ENCODE measurements at places on chromosomes 5 and 9. TPM values are rescaled to one million over a fixed set of nuclear protein-coding genes. Genes with fewer than 3 reads are reported as not detected.

The ZNF354B gene
- 5.1 TPM for polyA plus RNA-seq

DNA sequence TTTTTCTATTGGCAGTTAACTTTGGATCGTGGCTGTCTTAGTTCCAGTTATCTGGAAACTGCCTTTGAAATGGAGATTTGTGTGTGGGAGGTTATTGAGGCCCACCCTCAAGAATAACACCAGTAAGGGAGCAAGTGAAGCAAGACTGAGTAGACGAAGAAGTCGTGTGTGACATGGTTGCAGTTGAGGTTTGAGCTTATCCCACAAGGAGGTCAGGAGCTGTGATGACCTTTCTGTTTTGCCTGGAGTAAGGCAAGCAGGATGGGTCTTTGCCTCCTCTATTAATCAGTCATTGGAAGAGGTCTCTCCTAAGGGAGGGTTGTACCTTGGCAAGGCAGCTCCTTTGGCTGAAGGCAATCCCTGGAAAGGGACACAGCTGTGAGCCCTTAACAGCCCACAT is 49.6 kb upstream of the CTXN3 start:
- no peak for DNase-seq

- no peak for DNase-seq
Measured at GRCh38 chr5:101531026-101531425, 627.9 kb upstream of the ST8SIA4 start.

The SLC34A3 gene
- not detected for polyA plus RNA-seq

The RORB gene
- 0.26 TPM for polyA plus RNA-seq

DNA sequence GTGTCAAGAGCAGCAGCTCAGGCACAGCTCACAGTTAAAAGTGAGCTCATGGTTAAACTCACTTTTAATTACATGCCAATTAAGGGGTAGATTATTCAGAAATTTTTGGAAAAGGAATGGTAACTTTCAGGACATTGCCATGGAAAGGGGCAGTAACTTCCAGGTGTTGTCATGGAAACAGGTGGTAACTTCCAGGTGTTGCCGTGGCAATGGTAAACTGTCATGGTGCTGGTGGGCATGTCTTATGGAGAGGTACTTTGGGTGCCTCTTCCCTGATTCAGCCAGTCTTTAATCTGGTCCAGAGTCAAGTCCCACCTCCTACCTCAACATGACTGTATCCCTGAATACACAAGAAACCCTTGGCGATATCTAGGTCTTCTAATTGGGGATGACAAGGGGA is 223.2 kb upstream of the TAS2R1 start:
- no peak for DNase-seq

DNA sequence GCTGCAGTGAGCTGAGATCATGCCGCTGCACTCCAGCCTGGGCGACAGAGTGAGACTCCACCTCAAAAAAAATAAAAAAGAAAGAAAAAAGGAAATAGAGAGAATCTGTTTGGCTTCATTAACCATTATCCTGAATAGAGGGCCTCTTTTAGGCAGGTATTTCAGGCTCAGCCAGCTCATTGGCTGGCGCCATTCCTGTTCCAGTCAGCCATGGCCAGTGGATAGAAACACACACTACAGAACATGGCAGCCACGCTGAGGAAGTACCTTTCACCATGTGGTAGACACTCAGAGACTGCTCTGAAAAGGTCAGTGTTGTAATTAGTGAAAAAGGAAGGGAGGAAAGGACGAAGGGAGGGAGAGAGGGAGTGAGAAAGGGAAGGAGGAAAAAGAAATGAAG is 340.0 kb upstream of the ACTBL2 start:
- no peak for DNase-seq

DNA sequence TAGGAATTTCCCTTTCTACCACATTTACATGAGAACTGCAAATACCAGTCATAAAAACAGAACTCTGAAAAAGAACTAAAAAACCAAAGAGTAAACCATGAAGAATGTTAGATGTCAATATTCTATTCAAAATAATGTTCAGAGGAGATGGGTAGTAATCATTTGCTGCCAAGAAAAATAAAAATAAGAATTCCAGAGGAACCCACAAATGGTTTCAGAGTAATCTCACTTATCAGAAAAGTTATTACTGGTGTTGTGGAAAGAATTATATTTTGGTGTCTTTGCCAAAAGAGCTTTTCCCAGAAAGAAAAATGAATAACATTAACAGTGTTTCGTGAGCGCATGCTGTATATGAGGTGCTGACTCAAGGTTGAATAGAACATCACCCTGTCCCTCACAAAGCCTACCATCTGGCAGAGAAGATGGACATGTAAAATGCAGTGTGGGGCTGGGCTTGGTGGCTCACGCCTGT is 35.6 kb downstream of the GPR21 start:
- no peak for DNase-seq

The GIN1 gene
- 6.9 TPM for polyA plus RNA-seq

- no peak for DNase-seq
Measured at GRCh38 chr5:19018822-19019221, 969.2 kb downstream of the CDH18 start.

The PCDHGA8 gene
- not detected for polyA plus RNA-seq

The OR1Q1 gene
- not detected for polyA plus RNA-seq

The PDE6A gene
- not detected for polyA plus RNA-seq

DNA sequence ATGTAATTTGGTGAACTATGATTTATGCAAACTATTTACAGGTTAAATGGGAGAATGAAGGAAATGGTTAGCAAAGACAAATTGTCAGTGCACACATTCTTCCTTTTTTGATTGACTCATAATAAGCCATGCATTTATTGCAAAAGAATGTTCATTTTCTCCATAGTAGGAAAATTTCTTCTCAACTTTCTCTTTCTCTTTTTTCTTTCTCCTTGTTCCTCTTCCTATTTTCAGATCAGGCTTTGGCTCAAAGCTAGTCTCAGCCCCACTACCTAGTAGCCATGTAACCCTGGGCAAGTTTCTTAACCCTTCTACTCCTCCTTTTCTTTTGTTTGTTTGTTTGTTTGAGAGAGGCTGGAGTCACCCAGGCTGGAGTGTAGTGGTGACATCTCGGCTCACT is 156.6 kb downstream of the PIK3R1 start:
- no peak for DNase-seq

- DNase-seq: no peak
Measured at GRCh38 chr5:38695021-38695958, 138.8 kb upstream of the LIFR start.

GRCh38 chr5:14171621-14172020 is 28.5 kb downstream of the TRIO start:
- DNase-seq: no peak

- DNase-seq: no peak
Measured at GRCh38 chr9:18032636-18033035, 441.3 kb upstream of the ADAMTSL1 start.

DNA sequence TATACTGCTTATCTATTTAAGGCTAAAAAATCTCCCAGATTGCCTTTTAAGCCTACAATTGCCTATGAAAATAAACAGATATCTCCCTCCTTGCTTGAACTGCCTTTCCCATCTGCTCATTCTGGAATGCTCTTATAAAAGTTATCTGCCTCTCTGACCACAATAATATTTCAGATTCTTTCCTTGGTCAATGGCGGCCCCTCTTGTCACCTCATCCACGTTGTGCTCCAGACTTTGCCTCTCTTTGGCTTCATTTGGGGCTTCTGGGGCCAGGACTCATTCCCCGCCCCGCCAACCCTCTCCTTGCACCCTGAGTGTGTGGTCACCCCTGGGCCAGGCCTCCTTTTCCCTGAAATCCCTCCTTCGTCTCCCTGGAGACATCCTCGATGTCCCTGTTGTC is 110.0 kb upstream of the RPS23 start:
- no peak for DNase-seq

- DNase-seq: no peak
Measured at GRCh38 chr5:128015978-128016377, 67.6 kb upstream of the SLC12A2 start.

DNA sequence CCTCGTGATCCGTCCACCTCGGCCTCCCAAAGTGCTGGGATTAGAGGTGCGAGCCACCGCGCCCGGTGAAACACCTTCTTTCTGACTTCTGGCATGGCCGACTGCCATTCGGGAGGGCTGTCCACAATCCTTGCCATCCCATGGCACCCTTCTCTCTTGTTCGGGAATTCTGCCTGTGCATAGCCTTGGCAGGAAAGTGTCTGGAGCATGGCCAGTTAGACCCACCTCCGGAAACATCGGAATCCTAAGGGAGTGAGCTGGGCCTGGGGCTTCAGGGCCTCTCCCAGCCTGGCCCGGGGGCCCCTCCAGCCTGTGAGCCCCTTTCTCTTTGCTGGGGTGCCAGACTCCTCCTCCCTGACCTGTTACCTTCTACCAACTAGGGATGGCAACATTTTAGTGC is 1.6 kb upstream of the ARRDC1 start:
- DNase-seq: no peak

- no peak for DNase-seq
Measured at GRCh38 chr5:154002093-154002492, 36.6 kb downstream of the FAM114A2 start.

- DNase-seq: no peak
Measured at GRCh38 chr5:68230285-68230684, 14.7 kb downstream of the PIK3R1 start.

- DNase-seq: no peak
Measured at GRCh38 chr5:79416499-79416898, 97.4 kb downstream of the HOMER1 start.

- DNase-seq: no peak
Measured at GRCh38 chr9:138020795-138021182, 143.2 kb downstream of the CACNA1B start.

DNA sequence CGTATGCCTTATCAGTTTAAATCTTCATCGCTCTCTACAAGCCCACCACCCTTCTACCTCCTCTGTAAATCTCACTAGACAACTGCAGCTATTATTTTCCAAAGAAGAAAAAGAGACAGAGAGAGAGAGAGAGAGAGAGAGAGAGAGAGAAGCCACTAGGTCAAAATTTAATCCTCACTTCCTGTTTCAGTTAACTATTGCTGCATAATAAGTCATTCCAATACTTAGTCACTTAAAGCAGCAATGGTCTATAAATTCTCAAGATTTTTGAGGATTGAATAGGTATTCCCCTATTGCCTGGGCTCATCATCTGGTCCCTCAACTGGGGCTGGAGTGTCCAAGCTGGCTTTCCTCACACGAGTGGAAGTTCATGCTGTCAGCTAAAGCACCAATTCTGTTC is 68.8 kb downstream of the ITGA1 start:
- no peak for DNase-seq

The PCDHB9 gene
- polyA plus RNA-seq: not detected

The PCDHB10 gene
- not detected for polyA plus RNA-seq

The DMXL1 gene
- 14.7 TPM for polyA plus RNA-seq

DNA sequence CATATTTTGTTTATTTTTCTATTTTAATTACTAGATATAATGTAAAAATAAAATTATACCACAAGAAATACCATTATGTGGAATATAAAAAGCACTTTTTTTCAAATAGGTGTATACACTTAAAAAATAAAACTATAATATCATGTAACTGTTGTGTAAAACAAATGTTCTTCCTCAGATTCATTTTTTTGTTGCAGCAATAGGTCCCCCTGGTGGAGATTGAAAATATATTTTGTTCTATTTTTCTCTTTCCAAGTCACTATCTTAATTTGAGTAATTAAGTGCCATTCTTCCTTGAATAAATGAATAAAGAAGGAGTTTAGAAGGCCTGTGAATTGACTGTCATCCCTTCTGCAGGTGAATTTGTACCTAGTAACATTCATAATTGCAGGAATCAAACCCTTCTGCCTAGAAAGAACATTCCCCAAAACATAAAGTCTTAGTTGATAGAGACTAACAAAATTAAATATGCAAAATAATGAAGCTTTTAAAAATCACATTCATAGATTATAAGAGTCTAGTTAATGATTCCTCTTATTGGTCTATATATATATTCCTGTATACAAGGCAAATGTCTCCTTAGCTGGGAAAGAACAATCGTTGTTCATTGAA is 23.4 kb downstream of the CETN3 start:
- no peak for DNase-seq

DNA sequence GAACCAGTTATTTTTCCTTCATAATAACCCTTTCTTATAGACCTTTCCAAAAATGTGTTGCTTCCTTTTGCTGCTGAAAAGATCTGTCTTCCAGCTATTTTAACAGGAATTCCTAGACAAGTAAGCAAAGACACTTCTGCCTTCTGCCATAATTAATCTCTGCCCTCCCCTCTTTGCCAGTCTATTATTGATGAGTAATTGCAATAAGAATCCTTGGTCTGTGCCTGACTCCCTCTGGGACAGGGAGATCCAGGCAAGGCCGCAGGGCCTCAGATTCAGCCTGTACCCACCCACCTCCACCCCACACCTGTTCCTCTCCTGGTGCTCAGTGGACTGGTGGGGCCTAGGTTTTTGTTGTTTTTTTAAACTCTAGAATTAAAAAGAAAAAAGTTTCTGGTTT is 8.3 kb downstream of the FOXD1 start:
- no peak for DNase-seq

The PGM5 gene
- polyA plus RNA-seq: not detected

- no peak for DNase-seq
Measured at GRCh38 chr5:58107704-58108103, 352.2 kb downstream of the PLK2 start.

GRCh38 chr5:127029581-127030258 is 638 bp downstream of the MARCHF3 start:
- peak; percentile 37 for DNase-seq

- DNase-seq: no peak
Measured at GRCh38 chr5:152542741-152543140, 137.7 kb upstream of the NMUR2 start.

GRCh38 chr9:133050142-133050541 is 11.6 kb upstream of the CEL start:
- no peak for DNase-seq

DNA sequence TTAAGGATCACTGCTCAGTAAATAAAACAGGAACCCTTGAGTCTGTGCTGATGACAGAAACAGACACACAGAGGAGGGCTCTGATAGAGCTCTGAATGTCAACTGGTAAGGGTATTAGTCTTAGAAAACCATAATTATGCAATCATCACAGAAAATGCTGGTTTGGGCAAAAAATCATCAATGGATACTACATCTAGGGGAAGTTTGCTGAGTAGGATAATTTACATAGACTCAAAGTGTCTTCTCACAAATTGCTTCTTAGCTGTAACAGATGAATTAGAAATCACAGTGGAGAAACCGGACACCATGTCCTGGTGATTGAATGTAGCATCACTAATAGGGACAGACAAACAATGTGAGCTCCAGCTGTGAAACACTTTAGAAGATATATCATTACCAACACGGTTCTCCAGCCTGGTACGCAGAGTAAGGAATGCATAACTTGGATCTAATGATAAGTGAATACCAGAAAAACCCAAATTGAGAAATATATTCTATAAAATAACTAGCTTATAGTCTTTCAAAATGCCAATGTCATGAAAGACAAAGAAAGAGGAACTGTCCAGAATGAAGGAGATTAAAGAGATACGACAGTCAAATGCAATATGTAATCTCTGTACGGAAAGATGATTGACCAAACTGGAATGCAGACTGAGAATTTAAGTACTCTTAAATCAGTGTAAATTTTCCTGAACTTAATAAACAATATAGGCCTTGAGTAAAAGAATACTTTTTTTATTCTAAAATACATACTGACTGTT is 17.3 kb downstream of the CHD1 start:
- DNase-seq: no peak

GRCh38 chr5:96321345-96321744 is 111.7 kb downstream of the PCSK1 start:
- DNase-seq: no peak
